ENCODE measurements at places on chromosomes 5 and 9.
A peak's percentile ranks its signal among the peaks of the same experiment; 100 is the strongest.

- no peaks in the 10 kb centered on the region for H3K36me3 ChIP-seq
- no peak overlapping the region for H3K27ac ChIP-seq
- no peak for ATAC-seq
Measured at GRCh38 chr5:171367424-171368370, 20.0 kb upstream of the NPM1 start.

- ATAC-seq = no peak
- peaks cover 5% of the 10 kb centered on the region for H3K4me1 ChIP-seq
- no peaks in the 10 kb centered on the region for H3K36me3 ChIP-seq
- peaks cover 25% of the 10 kb centered on the region for H3K27me3 ChIP-seq
- H3K4me3 ChIP-seq = peak overlapping the region; percentile 30
- no peak overlapping the region for H3K27ac ChIP-seq
Measured at GRCh38 chr5:124650951-124651662, 95.3 kb downstream of the ZNF608 start.

DNA sequence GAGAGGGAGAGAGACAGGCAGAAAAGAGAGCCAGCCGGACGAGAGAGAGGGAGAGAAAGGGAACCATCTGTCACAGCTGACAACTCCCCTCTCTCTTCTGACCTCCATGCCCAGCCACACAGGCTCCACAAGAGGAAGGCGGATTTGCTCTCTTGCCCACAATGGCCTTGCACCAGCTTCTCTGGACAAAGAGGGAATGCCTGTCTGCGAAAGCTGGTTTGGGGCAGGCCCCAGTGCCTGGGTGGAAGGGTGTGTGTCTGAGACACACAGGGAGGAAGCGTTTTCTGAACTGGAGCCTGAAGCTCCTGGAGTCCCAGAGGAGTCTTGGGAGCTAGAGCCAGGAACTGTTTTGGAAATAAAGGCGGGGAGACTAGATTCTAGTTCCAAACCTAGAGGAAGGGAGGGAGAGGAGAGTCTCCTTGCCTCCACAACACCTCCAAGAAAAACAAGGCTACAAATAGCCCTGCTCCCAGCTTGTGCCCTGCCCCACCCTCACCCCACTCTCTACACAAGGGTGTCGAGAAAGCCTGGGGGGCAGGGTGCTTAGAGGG is 12.5 kb downstream of the C1QTNF2 start:
- H3K4me1 ChIP-seq = no peaks in the 10 kb centered on the region
- no peak overlapping the region for H3K27ac ChIP-seq
- ATAC-seq = no peak
- no peak overlapping the region for H3K4me3 ChIP-seq
- H3K36me3 ChIP-seq = no peaks in the 10 kb centered on the region

- no peaks in the 10 kb centered on the region for H3K36me3 ChIP-seq
- peak; percentile 61 for ATAC-seq
- H3K4me3 ChIP-seq = peak overlapping the region; percentile 85
- no peaks in the 10 kb centered on the region for H3K27me3 ChIP-seq
- H3K4me1 ChIP-seq = peaks cover 31% of the 10 kb centered on the region
Measured at GRCh38 chr5:56479696-56480077, 246.6 kb upstream of the ANKRD55 start.

GRCh38 chr5:138565100-138565821 is 9.9 kb downstream of the HSPA9 start:
- H3K27ac ChIP-seq = peak overlapping the region; percentile 75
- peak overlapping the region; percentile 46 for H3K4me3 ChIP-seq
- ATAC-seq = peak; percentile 77

- H3K27ac ChIP-seq = peak overlapping the region; percentile 69
- H3K36me3 ChIP-seq = peaks cover 70% of the 10 kb centered on the region
- H3K4me1 ChIP-seq = peaks cover 51% of the 10 kb centered on the region
- H3K4me3 ChIP-seq = peak overlapping the region; percentile 40
- ATAC-seq = no peak
Measured at GRCh38 chr5:151781201-151781600, 9.4 kb downstream of the G3BP1 start.

DNA sequence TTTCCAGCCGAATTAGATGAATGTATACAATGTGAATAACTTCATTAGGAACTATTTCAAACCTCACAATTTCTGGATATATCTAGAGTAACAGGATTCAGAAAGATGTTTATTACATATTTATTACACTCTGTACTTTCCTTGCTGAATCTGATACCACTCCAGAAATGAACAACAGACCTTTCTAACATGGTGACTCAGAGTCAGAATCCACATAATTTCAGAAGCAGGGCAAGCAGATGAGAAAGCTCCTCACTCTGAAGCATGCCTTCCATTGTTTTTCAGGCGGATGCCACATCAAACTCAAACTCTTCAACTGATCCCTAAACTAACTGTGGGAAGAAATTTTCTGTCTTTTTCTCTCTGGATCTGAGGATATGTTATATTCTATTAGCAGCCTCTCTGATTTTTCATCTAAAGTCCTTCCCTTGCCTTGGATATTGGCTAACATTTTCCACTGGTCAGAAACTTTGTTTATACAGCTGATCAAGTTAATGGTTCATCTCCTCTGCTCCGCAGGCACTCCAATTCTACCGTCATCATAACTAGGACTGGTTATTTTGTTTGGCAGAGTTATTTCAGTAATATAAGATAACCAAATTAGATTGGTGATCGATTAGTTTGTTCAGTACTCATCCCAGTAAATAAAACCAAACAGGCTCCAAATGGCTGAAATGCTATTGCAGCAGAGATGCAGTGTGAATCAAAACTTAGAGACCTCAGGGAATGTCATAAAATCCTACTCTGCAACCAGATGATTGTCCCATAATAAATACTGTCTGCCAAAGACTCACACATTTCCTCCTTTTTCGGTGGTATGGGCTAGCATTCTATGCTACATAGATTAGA is 556.0 kb downstream of the EBF1 start:
- no peak overlapping the region for H3K27ac ChIP-seq
- H3K4me3 ChIP-seq = no peak overlapping the region
- peaks cover 16% of the 10 kb centered on the region for H3K27me3 ChIP-seq
- no peaks in the 10 kb centered on the region for H3K4me1 ChIP-seq
- H3K36me3 ChIP-seq = no peaks in the 10 kb centered on the region
- peak; percentile 52 for ATAC-seq

GRCh38 chr9:70525519-70525918 is 111.1 kb upstream of the KLF9 start:
- H3K4me1 ChIP-seq = peaks cover 13% of the 10 kb centered on the region
- no peaks in the 10 kb centered on the region for H3K27me3 ChIP-seq
- H3K27ac ChIP-seq = peak overlapping the region; percentile 30
- H3K4me3 ChIP-seq = peak overlapping the region; percentile 41
- no peaks in the 10 kb centered on the region for H3K36me3 ChIP-seq
- peak; percentile 84 for ATAC-seq

DNA sequence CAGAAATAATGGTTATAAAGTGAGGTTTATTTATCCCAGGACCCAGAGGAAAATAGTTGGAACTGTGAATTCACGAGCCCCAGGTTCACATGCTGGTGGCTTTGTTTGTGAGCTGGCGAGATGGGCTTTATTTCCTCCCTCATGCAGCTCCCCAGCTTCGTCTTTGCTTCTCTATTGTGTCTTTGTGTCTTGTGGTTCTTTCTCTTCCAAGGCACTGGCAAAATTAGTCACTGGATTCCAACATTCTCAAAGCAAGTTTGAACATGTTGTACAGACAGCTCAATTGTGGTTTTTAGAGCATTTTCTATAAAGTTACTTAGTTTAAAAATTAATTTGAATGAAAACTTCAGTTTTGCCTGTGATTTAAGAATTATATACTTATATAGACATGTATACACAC is 7.2 kb downstream of the NDUFS6 start:
- H3K36me3 ChIP-seq = peaks cover 100% of the 10 kb centered on the region
- peaks cover 3% of the 10 kb centered on the region for H3K4me1 ChIP-seq
- no peak overlapping the region for H3K27ac ChIP-seq
- no peak for ATAC-seq

- H3K36me3 ChIP-seq = no peaks in the 10 kb centered on the region
- no peaks in the 10 kb centered on the region for H3K27me3 ChIP-seq
- H3K4me3 ChIP-seq = no peak overlapping the region
- no peak for ATAC-seq
- H3K4me1 ChIP-seq = no peaks in the 10 kb centered on the region
- no peak overlapping the region for H3K27ac ChIP-seq
Measured at GRCh38 chr5:22842574-22842973, 10.6 kb downstream of the CDH12 start.

- H3K36me3 ChIP-seq = no peaks in the 10 kb centered on the region
- no peak overlapping the region for H3K4me3 ChIP-seq
- H3K4me1 ChIP-seq = no peaks in the 10 kb centered on the region
- no peaks in the 10 kb centered on the region for H3K27me3 ChIP-seq
- H3K27ac ChIP-seq = no peak overlapping the region
- no peak for ATAC-seq
Measured at GRCh38 chr9:18985464-18985951, 47.5 kb downstream of the SAXO1 start.

DNA sequence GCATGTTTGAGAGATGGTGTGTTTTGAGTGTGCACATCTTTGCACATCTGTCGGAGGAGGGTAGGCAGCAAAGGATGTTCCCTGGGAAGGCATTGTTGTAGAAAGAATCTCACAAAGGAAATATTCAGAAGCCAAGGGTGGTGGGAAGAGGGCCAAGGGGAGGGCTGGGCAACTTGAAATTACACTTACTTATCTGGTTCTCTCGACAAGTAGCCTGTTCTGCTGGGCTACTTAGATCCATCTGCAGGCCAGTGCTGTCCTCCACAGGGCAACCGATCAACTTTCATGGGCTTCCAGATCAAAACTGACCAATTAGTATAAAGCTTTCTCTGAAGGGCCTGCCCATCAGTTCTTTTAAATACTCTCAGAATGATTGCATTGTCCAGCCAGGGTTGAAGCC is 495.2 kb downstream of the GADD45G start:
- no peak overlapping the region for H3K27ac ChIP-seq
- peaks cover 6% of the 10 kb centered on the region for H3K27me3 ChIP-seq
- H3K36me3 ChIP-seq = no peaks in the 10 kb centered on the region
- ATAC-seq = no peak

DNA sequence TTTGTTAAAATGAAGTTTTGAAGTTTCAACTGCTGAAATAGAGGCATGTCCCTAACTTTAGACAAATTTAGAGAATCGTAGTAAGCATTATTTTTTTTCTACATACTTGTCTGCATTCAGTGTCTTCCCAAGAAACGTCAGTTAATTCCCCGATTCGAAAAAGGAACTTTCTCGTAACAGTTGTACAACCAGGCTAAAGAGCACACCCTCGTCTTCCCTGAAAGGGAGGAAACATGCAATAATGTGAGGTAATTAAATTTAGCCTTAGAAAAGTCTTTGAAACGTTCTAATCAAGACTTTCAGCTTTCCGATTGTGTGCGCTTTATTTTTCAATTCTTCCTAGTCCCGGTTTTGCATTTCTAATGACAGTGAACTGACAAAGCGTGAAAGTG is 374 bp upstream of the SLC1A3 start:
- H3K27me3 ChIP-seq = peaks cover 43% of the 10 kb centered on the region
- H3K4me1 ChIP-seq = peaks cover 4% of the 10 kb centered on the region
- no peaks in the 10 kb centered on the region for H3K36me3 ChIP-seq
- no peak for ATAC-seq
